OCI-LY7 (cell line): ENCODE measurements at places on chromosomes 6 and 20. TPM values are rescaled to one million over a fixed set of nuclear protein-coding genes. Genes with fewer than 3 reads are reported as not detected.

DNA sequence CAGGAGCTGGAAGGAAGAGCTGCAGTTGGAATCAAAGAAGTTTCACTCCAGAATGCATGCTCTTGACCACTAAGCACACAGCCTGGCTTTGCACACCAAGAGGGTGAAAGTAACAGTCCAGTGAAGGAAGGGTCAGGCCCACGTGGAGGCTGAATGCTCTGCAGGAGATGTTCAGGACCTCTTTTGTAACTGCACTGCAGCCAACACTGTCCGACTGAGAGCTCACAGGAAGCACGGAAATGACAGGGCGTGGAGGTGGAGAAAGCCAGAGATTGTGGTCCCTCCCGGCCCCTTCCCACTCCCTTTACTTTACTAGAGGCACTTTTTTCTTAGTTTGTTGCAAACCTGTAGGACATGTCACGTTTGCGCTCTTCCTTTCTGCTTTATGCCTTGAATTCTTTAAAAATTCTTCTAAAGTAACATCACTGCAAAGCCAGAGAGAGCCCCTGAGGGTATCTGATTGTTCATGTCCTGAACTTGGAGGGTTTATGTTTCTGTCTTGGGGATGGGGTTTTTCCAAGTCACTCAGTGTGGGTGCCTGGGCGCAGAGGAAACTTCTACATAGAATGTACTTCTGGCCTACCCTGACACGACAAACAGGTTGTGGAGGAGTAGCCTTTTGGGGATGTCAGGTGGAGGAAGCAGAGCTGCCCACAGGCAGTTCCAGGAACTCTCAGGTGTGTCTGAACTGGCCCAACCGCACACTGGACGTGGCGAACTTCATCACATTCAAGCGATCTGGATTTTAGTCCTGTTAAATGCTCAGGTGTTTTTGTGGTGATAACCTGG, 40.9 kb downstream of the JAG1 start:
- DNase-seq, result no peak

DNA sequence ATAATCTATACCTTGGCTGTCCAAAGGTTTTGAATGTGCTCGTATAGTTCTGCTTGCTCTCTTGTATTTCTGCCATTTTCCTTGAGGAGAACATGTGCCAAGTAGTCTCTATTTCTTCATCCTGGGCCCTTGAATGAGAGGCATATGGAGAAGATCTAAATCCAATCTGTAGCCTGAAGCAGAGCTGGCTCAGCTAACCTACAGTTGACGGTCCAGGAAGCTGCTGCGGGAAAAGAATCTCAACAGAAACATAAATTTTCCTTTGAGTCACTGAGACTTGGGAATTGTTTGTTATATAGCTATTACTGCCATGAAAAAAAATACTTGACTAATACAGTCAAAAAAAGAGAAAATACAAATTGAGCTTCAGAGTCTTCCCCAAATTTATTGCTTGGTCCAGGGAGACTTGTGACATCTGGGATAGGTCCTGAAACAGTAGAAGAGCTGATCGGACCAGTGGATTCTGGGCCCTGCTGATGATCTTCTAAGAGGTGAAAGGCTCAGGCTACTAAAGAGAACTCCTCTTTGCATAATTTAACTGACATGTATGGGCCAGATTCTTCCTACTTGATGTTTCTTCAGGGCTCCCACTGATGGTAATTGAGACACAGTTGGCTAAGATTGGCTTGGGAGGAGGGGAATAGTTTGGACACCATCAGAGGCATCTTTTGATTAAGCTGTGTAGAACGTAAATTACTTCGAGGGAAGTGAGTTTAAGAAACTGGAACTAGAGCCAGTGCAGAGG, 29.9 kb upstream of the PLCB4 start:
- DNase-seq, result no peak

GRCh38 chr20:42531508-42531961, 658.2 kb downstream of the PTPRT start:
- DNase-seq, result no peak

GRCh38 chr6:63114610-63115211, 96.6 kb upstream of the FKBP1C start:
- no peak for DNase-seq

GRCh38 chr6:30641048-30641447, 5.9 kb upstream of the C6orf136 start:
- DNase-seq, result peak; percentile 8

DNA sequence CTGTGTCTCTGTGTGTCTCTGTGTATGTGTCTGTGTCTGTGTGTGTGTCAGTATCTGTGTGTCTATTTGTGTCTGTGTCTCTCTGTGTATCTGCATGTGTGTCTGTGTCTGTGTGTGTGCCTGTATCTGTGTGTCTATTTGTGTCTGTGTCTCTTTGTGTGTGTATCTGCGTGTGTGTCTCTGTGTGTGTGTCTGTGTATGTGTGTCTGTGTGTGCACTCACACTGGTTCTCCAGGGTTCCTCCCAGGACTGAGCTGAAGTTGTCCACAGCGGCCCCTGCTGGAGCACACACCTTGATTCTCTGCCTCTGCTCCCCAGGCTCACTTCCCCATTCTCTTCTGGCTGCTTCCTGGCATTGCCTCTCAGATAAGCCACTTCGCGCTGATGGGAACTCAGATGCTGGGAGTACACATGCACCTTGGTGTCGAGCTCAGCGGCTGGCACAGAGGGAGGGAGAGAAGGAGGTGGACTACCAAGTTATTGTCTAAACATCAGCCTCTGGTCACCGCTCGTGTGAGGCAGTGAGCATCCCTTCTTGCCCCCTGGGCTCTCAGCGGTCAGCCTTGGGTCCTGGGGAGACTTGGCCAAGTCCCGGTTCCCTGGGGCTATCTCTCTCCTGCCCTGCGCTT, 104.9 kb upstream of the NXT1 start:
- peak; percentile 22 for DNase-seq

- no peak for DNase-seq
These were observed 122.3 kb downstream of the TBXT start for GRCh38 chr6:166045173-166045859.

DNA sequence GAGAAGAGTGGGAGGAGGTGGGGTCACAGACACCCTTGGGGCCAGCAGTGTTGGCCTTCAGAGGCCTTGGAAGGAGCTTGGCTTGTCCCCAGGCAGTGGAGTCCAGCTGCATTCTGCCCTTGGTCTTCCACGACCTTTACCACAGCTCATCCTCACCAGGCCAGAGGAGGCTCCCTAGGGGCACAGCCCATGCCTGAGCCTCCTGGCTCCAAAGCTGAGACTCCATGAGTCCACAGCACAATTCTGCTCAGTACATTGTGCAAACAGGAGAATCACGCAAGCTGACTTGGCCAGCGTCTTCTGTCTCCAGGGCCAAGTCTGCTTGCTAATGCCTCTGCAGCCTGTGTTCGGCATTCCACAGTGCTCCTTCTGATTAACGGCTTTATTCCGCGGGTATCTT, 337.2 kb downstream of the SMOC2 start:
- no peak for DNase-seq

DNA sequence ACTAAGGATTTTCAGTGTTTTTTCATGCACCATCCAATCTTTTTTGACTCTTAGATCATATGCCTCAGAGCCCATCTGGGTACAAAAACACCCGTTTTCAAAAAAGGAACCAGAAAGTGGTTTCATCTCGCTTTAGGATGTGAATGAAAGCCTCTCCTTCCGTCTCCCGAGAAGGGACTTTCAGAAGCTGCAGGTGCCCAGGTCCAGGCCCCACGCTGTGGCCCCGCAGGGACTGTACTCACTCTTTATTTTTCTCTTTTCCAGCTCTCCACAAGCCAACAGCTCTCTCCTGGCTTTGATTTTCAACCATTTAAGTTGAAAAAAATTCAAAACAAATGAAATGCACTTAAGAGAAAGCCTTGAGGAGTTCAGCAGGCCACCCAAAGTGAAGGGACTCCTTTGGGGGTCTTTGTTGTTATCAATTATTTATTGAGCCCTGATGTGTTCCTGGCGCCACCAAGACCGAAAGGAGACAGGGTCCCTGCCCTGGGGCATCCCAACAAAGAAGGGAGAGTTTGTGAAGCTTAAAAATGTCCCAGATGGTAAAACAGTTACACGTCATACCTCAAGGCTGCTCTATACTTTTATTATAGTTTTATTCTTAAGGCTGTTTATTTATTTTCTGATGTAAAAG, 467.3 kb downstream of the PREX1 start:
- peak; percentile 78 for DNase-seq

DNA sequence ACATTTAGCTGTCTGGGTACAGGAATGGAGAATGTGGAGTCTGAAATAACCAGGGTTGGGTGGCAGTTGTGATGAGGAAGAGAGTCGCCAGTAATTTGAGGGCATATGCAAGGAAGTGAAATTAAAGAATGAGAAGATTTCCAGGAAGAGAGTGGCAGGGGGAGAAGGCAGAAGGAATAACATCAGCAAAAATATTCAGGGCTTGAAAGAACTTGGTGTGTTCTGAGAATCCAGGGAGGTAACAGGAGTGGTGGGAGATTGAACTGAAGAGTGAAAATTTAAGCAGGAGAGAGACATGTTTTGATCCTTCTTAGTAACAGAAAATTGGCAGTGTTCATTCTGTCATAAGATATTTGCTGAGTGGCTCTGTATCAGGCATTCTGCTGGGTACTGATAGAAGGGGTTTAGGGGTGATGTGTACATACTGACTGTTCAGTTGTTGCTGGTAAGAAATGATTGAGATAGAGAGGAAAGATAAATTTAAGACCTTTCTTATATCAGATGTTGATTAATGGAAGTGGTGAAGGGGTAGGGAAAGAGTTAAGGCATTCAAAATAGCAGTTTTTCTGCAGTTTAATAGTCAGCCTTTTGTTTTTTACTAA, 54.7 kb downstream of the PHF20 start:
- DNase-seq, result no peak

DNA sequence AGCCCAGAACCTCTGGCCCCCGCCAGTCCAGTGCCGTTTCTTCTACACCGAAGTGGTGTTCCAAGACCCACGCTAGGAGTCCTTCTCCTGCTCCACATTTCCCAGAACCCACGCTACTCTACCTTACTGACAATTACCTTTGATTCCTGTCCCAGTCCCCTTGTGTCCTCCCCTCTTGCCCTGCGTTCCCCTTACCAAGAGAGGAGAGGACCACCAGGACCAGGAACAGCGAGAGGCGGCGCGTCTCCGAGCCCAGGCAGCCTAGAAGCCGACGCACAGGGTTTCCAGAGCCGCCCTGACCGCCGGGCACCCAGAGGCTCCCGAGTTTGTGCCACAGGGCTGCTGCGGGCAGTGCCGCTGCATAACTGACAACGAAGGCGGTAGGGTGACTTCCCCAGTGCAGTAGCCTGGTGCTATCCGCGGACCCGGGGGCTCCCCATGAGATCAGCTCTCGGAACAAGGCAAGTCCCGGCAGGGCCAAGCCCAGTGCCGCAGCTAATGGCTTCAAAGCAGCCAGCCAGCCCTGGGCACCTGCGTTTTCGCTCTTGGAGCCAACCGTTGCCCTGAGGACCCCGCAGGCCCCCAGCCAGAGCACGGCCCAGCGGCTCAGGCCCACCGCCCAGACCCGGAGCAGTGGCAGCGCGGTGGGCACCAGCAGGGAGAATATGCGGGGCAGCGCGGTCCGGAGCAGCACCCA, 512 bp downstream of the TAP1 start:
- peak; percentile 56 for DNase-seq

- no peak for DNase-seq
These were observed 259.9 kb downstream of the GJA1 start for GRCh38 chr6:121695329-121695728.

DNA sequence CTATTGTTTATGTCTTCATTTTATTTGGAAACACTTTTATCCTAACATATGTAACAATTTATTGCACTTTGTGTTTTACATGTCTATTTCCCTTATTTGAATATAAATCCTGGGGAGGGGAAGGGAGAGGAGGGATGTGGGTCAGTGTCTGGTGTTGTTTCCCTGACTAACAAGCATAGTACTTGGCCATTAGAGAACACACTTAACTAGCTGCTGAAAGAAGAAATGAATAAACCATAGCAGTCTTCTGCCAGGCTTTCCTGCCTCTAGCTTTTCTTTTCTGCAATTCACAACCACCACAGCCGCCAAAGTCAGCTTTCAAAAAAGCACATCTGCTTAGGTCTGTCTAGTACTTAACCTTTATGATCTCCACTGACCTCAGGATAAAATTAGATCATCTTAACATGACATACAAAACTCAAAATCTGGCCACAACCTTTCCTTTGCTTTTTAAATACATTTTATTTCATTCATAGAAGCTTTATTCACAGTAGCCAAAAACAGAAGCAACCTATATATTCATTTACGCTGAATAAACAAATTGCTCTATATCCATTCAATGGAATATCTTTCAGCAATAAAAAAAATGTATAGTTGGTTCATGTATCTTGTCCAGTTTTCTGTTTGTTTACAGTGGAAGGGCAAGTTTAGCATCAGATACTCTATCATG, 16.3 kb downstream of the PDSS2 start:
- no peak for DNase-seq

DNA sequence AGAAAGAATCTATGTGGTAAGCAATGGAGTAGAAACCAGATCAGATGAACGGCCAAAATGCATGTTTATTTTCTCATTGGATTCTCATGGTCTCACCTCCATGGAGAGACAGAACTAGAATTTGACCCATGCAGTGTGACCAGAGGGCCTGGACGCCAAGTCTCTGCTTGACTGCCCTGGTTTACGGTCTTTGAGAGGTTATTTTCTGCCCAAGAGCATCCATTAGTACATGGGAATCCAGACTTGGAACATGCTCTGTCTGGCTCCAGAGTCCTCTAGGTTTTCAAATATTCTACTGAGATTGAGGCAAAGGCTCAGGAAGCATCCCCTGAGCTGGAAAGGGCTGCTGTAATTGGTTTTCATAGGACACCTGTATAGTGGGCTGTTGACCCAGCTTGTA, 45.5 kb upstream of the UST start:
- no peak for DNase-seq

GRCh38 chr6:33160728-33161344, 31.4 kb downstream of the COL11A2 start:
- no peak for DNase-seq

GRCh38 chr20:59806578-59806975, 126.9 kb downstream of the SYCP2 start:
- no peak for DNase-seq

Gene HLA-E
- 123 and 151 TPM in 2 replicates for total RNA-seq

Gene GATA5
- not detected in 2 replicates for total RNA-seq

Gene RGS17
- not detected in 2 replicates for total RNA-seq

Gene TXLNB
- total RNA-seq, result 12.4 and 13.0 TPM in 2 replicates

Gene OR12D3
- total RNA-seq, result not detected in 2 replicates

Gene PSMB8
- 194 and 216 TPM in 2 replicates for total RNA-seq

Gene RAB5IF
- total RNA-seq, result 76.0 and 94.8 TPM in 2 replicates

Gene BTNL2
- 4.9 and 5.1 TPM in 2 replicates for total RNA-seq
